ENCODE measurements at places on chromosomes 3 and 15. TPM values are rescaled to one million over a fixed set of nuclear protein-coding genes. Genes with fewer than 3 reads are reported as not detected.

DNA sequence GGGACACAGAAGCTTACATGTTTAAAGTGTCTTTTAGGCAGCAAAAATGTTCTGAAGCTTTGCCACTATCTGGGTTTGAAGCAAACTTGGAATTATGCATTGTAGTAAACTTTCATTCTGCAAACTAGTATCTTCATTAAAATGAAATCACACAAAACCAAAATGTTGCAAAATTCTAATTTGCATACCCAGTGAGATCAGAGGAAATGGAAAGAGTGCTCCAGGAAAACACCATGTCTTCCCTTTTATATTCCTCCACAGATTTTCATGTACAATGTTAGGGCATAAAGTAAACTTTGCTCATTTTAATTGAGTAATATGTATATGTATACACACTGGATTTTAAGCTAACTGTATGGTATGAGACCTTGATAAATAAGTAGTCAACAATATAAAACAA, 23.9 kb downstream of the ANO10 start:
- no peak overlapping the region for H3K4me3 ChIP-seq
- no peaks in the 10 kb centered on the region for H3K4me1 ChIP-seq

DNA sequence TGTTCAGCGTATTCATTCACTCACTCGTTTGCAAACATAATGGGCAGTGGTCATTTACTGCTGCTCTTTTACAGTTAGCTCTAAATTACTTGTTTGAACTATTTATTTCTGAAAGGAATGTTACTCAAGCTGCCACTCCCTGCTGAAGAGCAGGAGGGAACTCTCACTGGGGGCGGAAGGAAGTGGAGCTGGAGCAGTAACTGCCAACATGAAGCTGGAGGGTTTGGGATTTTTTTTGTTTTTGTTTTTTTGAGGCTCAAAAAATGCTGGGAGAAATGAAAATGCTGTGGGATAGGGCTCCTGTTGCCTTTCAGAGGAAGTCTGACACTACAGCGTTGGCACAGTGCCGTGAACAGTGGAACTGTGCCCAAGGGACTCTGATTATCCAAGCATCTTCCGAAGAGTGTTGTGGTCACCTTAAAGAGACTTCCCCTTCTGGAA, 44.1 kb downstream of the SENP2 start:
- peak overlapping the region; percentile 33 for H3K27ac ChIP-seq
- no peak overlapping the region for H3K4me3 ChIP-seq
- DNase-seq = peak; percentile 51
- no peaks in the 10 kb centered on the region for H3K27me3 ChIP-seq
- peaks cover 7% of the 10 kb centered on the region for H3K4me1 ChIP-seq
- H3K36me3 ChIP-seq = no peaks in the 10 kb centered on the region

DNA sequence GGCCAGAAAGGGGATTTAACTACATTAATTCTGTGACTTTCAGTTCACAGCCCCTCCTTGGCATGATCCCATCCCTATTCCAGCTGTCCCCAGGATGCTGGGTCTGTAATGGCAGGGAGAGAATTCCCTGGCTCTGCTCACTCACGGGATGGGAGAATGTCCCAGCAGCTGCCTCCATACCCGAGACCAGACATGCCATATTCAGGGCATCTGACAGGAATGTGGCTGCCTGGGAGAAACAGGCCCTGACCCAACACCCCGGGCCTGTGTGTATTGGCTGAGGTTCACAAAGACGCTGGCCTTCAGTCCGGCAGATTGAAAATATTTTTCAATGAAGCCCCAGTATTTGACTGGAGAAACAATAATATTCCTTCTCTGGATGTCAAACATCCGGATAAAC, 83.6 kb upstream of the SMAD3 start:
- no peak overlapping the region for H3K4me3 ChIP-seq
- H3K27ac ChIP-seq = no peak overlapping the region
- H3K4me1 ChIP-seq = no peaks in the 10 kb centered on the region
- no peak for DNase-seq
- peaks cover 2% of the 10 kb centered on the region for H3K27me3 ChIP-seq

GRCh38 chr15:50163719-50164410, 18.1 kb upstream of the SLC27A2 start:
- no peaks in the 10 kb centered on the region for H3K27me3 ChIP-seq
- H3K36me3 ChIP-seq = no peaks in the 10 kb centered on the region
- no peak overlapping the region for H3K4me3 ChIP-seq
- H3K4me1 ChIP-seq = peaks cover 13% of the 10 kb centered on the region
- no peak for DNase-seq

- H3K4me3 ChIP-seq = no peak overlapping the region
- H3K36me3 ChIP-seq = no peaks in the 10 kb centered on the region
- H3K27me3 ChIP-seq = no peaks in the 10 kb centered on the region
- no peak for DNase-seq
Measured at GRCh38 chr15:94029495-94029894, 201.9 kb upstream of the MCTP2 start.

DNA sequence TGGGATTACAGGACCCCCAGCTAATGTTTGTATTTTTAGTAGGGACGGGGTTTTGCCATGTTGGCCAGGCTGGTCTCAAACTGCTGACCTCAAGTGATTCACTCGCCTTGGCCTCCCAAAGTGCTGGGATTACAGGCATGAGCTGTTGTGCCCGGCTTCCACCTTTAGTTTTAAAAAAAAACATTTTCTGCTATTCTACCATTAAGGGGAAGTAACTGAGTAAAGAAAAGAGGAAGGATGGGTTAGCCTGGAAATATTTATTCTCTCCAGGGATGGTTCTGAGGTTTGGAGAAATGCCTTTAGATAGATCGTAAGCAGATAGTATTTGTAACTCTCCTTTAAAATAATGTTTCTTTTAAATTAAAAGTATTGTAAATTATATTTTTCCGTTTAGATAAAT, 3.1 kb downstream of the AP4E1 start:
- no peak for DNase-seq
- H3K27ac ChIP-seq = no peak overlapping the region
- H3K27me3 ChIP-seq = no peaks in the 10 kb centered on the region
- H3K4me3 ChIP-seq = no peak overlapping the region
- H3K36me3 ChIP-seq = no peaks in the 10 kb centered on the region
- H3K4me1 ChIP-seq = peaks cover 9% of the 10 kb centered on the region

The GPR171 gene
- polyA plus RNA-seq = not detected

The CLDN1 gene
- polyA plus RNA-seq = 3.0 TPM

The TEX9 gene
- polyA plus RNA-seq = 2.2 TPM

All from fibroblast of lung (primary cell).